ENCODE measurements at places on chromosomes 2 and 18. TPM values are rescaled to one million over a fixed set of nuclear protein-coding genes. Genes with fewer than 3 reads are reported as not detected.
A peak's percentile ranks its signal among the peaks of the same experiment; 100 is the strongest.

GRCh38 chr2:29042561-29043075 lies 31.7 kb downstream of the PCARE start:
- peak; percentile 7 for DNase-seq

GRCh38 chr2:45859682-45860081 lies 208.2 kb downstream of the PRKCE start:
- DNase-seq: no peak

Gene FRZB
- 0.79 TPM for total RNA-seq

- DNase-seq: no peak
These were observed 165.5 kb upstream of the HAAO start for GRCh38 chr2:42957861-42958301.

- DNase-seq: peak; percentile 62
These were observed 264.7 kb downstream of the CYP26B1 start for GRCh38 chr2:71882949-71883472.

DNA sequence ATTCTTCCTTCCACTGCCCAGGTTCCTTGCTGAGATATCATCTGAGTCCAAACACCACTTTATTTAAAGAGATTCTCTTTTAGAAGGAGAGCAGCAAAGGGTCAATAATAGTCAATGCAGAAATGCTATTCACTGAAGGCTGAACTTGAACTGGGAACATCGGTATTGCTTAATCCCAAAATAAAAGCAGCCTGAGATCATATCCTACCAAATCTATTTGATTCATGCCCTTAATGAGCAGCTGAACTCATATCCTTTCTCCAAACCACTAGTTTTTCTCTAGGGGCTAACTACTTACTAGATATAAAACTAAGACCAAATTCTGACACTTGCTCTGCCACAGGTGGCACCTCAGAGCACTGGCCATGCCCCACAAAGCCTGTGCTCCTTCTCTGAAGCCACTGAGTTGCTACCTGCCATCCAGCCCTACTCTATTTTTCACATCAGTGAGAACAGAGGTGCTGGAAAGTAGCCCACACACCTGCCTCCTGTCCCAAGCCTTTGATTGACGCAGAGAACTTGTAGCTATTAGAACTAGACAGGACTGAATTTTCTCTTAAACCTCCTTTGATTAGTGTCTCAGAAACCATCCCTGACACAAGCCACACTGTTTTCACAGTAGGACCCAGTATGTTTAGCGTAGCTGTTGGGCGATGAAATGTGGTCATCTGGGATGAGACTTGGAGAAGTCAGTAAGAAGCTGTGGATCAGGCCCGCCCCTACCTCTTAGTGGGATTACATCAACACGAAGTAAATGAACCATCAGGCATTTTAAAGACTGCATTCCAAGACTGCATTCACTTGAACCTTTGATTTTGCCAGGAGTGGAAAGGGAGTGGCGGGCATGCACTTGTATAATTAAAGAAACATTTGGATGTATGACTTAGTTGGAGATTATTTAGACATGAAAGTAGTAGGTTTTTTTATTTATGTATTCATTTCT lies 124.3 kb downstream of the RBMS1 start:
- DNase-seq: no peak

GRCh38 chr2:203071148-203071547 lies 56.5 kb downstream of the NBEAL1 start:
- no peak for DNase-seq

Gene EPHA4
- total RNA-seq: 2.2 TPM

- no peak for DNase-seq
These were observed 95.1 kb upstream of the CCBE1 start for GRCh38 chr18:59792353-59792752.

Gene PSMA8
- not detected for total RNA-seq

- peak; percentile 15 for DNase-seq
These were observed 594 bp downstream of the FAM161A start for GRCh38 chr2:61853086-61853846.

DNA sequence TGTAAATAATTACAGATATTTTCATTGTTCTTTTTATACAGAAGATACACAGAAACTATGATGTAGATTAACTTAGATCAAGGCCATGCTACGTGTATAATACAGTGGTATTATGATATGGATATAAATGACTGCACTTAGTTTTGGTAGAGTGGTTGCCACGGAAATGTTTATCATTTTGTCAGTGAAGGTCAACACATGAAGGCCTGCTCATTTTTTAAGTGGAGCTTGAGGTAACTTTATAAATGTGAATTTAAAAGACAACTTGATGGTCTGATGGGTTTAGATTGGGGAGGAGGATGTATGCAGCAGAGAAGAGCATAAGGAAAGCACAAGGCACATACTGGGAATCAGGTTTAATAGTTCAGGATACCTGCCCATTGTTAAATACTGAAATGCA lies 14.4 kb upstream of the BBS5 start:
- no peak for DNase-seq

DNA sequence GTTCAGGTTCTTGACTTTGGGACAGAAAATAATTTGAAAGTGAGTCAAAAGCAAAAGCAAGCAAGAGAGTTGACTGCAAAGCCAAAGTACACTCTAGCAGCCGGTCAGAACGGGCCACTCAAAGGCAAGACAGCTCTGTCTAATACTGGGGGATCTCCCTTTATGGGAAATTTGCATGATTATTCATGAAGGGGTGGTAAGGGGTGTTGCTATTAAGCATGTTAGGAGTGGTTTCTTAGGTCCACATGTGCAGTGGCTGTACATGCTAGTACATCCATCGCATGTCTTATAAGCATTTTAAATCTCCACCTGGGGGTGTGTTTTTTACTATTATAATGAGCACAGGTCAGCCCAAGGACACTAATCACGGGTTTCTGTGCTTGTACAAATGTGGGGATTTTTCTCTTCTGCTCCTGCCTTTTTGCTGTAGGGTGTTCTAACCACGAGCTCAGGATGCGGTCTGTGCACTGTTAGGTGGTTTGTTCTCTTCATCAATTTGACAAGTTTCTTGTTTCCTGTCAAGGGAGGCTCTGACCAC lies 60.2 kb upstream of the SPP2 start:
- no peak for DNase-seq

GRCh38 chr2:24825883-24826772 lies 32.9 kb downstream of the CENPO start:
- peak; percentile 25 for DNase-seq

- DNase-seq: no peak
These were observed 46.0 kb upstream of the SEC11C start for GRCh38 chr18:59093668-59094067.

- DNase-seq: no peak
These were observed 111.1 kb upstream of the B3GNT2 start for GRCh38 chr2:62084801-62085200.

DNA sequence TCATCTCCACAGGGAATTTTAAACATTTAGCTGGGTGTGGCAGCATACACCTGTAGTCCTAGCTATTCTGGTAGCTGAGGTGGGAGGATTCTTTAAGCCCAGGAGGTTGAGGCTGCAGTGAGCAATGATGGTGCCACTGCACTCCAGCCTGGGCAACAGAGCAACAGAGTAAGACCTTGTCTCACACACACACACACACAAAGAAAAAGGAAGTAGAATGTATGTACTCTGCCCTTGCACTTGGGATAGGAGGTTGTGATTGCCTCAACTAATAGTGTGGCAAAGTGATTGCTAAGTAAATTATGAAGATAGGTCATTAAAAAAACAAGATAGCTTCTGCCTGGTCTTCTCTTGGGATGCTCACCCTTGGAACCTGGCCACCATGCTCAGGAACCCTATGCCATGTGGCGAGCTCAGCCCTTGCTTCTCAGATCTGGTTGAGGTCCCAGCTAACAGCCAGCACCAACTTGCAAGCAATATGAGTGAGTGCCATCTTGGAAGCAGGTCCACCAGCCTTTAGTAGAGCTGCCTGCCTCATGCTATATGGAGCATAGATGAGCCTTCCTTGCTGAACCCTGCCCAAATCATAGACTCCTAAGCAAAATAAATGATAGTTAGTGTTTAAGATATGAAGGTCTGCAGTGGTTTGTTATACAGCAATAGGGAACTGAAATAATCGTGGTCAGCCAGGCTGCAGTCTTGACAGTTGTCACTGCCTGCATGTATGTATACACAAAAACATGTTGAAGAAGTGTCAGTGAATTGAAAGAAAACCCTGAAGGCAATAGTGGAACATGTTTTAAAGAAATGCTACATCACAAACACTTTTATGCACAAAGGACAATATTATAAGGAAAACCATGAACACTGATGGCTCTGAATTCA lies 30.1 kb upstream of the PNO1 start:
- DNase-seq: no peak
